GM04503 (cell line): ENCODE measurements at places on chromosomes 7 and 10.

DNA sequence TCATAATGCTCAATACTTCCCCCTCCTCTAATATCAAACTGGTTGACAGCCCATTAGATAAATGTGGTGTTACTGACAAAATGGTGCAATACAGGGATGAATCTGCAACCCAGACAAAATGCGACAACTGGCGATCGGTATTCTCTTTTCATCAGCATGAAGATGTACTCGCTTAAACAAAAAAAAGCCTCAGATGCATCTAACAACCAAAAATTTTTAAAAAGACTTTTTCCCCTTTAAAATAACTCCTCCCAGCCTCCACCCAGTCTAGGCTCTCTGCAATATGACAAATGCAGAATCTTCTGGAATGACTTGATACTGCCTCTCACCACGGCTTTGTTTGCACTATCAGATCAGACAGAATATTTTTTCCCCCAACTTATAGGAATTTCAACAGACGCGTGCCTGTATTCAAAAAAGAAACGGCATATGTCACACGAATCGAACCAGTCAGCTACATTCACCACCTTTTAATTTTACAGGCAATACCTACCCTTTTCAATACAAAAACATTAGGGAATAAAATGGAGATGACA is 1.2 kb downstream of the YWHAG start:
- no peak for DNase-seq

- no peak for DNase-seq
Observed at GRCh38 chr10:88346144-88346977, 236.8 kb downstream of the RNLS start.

DNA sequence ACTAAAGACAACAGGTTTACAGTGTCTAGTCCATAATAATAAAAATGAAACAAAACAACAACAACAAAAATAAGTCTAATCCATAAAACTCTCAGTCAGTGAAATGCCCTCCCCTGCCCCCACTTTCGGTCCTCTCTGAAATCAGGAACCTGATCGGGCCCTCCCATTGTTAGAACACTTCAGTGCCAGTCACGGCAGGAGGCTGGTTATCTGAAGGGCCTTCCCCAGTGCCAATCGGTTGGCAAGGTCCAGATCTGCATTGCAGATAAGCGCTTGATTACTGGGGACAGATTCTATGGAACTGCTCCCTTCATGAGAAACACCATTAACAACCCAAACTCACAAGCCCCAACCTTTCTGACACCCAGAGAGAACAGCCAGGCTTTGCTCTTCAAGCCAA is 72.2 kb upstream of the EEPD1 start:
- no peak for DNase-seq

GRCh38 chr10:131231965-131232541 is 79.5 kb downstream of the TCERG1L start:
- DNase-seq, result no peak

- peak; percentile 30 for DNase-seq
Observed at GRCh38 chr7:85554236-85555178, 367.7 kb upstream of the SEMA3D start.

DNA sequence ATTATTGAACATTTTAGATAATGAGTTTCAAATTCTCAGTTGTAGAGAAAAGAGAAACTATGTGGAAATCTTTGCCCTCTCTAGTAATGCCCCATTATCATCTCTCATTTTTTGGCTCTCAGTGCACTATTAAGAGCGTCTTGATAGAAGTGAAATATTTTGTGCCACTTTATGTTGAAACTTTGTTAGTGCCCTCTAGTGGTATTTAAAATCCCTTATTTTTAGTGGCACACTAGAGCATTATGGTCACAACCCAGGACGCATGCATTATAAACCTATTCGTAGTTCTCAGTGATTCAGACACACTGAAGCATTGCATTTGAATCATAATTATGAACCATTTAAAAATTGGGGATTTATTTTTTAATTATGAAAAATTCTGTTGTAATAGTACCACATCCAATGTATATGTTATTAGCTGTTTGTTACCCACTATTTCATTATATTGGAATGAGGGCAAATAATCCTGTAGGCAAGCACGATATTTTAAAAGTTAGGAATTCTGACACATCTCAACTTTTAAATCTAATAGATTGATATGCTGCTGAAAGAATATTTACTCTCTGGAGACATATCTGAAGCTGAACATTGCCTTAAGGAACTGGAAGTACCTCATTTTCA is 21.9 kb downstream of the PDCD4 start:
- DNase-seq, result no peak

DNA sequence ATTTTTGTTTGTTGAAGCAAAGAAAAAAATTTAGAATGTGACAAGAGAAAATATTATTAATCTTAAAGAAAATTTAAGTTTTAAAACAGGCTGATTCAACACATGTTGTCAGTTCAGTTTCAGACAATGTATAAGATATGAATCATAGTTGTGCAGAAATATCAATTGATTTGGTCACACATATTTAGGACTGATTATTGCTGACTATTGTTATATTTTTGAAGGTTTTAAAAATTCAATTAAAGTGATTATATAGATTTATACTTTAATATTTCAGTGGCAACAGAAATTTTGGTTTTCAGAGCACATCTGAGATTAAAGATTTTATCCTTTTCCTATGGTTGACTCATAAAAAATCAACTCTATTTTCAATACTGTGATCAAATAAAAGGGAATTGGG is 132.5 kb downstream of the PON1 start:
- no peak for DNase-seq

DNA sequence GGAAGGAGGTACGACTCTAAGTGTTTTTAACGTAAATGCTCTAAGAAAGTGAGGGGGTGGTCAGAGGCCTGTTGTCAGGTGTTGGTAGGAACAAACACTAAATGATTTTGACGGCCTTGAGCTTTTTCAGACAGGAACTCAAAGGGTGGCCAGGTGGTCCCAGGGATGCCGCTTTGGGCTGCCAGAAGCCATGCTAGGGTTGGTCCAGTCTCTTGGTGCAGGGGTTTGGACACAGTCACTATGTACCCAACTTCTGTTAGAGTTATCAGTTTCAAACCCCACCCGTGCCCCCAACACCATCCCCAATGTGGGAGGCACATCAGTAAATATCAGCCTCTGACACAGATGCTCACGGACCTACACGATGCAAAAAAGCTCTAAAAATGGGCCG is 9.3 kb downstream of the ATP6V0E2 start:
- no peak for DNase-seq

- DNase-seq, result no peak
Observed at GRCh38 chr7:87140271-87140748, 11.9 kb upstream of the DMTF1 start.

- DNase-seq, result no peak
Observed at GRCh38 chr10:84008878-84009277, 130.4 kb upstream of the GHITM start.

DNA sequence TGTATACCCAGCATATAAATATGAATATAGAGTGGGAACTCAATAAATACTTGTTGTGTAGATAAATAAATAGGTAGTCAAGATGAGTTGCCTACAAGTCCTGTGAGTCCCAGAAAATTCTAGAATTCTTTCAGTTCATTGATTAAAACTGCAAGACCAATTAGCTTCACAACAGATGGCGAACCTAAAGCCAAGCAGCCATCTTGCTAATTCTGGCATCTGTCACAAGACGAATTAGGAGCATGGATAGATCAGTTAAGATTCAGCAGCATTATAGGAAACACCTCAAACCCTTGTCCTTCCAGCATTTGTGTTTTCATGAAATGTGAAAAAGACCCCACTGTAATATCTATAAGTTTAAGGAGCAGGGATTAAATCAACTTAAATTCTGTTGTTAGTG is 552.7 kb downstream of the MAGI2 start:
- DNase-seq, result no peak

GRCh38 chr7:28759475-28759971 is 198.6 kb downstream of the TRIL start:
- DNase-seq, result peak; percentile 26

- peak; percentile 39 for DNase-seq
Observed at GRCh38 chr7:115618676-115619075, 411.9 kb downstream of the TFEC start.

DNA sequence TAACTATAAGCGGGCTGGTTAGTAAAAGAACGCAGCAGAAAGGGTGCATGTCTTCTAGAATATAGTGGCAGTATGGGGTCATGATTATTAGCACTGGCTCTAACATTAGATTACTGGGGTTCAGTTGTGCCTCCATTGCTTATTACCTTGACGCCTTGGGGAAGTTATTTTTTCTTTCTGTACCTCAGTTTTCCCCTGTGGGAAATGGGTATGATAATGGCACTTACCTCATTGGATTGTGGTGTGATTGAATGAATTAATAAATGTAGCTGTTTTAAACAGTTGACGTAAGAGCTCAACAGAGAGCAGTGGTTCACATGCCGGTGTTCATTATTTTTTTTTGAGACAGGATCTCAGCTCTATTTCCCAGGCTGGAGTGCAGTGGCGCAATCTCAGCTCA is 116.5 kb downstream of the LRRC4 start:
- no peak for DNase-seq

DNA sequence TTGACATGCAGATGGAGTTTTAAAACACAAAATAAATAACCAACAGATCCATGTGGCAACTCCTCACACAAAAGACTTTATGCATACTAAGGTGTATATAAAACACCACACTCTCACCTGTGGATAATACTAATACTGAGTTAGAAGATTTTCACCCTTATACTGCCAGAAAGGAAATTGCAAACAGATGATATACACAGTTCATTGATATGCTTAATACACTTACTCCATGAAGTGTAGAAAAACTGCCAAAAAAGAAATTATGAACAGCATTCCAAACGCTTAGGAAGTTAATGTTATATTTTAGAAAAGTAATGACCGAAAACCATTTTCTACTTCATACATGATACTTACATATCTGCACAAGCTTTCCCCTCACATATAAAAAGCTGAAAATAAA is 17.6 kb upstream of the SNX13 start:
- no peak for DNase-seq

DNA sequence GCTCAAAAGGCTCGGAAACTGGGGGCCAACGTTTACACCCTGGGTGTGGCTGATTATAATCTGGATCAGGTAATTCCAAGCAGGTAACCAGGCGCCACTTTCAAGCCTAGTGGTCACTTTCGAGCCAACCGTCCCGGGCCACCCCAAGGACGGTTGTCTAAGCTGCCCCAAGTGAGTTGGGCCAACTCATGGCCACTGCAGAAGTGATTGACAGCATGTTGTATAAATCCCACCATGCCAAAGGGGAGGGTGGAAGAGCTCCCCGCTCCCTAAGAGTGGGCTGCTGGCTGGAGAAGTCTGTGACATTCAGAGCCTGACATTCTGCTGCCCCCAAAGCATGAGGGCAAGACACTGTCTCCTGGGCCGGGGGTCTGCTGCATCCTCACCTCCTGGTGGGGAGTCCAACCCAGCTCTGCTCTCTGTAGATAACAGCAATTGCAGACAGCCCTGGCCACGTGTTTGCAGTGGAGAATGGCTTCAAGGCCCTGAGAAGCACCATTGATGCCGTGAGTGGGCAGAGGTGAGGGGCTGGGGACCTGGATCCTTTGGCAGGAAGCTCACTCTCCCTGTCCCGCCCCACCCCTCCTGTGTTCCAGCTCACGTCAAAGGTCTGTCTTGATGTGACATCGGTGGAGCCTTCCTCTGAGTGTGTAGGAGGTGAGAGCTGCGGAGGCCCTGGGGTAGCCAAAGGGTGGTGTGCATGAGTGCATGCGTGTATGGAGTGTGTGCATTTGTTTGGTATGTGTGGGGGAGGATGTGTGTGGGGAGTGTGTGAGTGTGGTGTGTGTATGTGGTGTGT is 10.8 kb downstream of the ANTXRL start:
- DNase-seq, result no peak

GRCh38 chr10:30185916-30186315 is 126.5 kb upstream of the JCAD start:
- peak; percentile 83 for DNase-seq

DNA sequence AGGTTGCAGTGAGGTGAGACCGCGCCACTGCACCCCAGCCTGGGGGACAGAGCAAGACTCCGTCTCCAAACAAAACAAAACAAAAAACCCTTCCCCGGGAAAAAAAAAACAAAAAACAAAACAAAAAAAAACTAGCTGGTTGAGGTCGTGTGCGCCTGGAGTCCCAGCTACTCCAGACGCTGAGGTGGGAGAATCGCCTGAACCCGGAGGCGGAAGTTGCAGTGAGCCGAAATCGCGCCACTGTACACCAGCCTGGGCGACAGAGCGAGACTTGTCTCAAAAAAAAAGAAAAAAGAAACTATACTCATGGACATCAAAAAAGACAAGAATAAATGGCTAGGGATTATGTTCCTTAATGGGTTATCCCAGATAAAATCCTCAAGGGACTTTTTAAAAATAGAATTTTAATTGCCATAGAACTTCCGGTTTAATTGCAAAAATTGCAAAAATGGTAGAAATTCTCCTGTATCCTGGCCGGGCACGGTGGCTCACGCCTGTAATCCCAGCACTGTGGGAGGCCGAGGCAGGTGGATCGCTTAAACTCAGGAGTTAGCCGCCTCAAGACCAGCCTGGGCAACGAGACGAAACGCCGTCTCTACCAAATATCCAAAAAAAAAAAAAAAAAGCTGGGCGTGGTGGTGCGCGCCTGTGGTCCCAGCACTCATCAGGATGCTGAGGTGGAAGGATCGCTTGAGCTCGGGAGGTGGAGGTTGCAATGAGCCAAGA is 37.8 kb downstream of the KLHDC10 start:
- no peak for DNase-seq

DNA sequence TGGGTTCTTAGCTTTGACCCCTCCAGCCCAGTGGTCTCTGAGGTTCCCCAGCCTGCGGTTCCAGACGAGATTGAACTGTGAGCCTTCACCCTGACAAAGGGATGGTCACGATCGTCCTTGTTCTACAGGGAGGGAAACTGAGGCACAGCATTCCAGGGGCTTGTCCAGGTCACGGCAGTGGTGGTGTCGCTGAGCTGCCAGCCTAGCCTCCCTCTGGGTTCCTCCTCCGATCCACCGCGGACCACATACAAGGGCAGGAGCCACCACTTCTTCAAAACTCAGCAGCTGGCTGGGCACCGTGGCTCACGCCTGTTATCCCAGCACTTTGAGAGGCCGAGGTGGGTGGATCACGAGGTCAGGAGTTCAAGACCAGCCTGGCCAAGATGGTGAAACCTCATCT is 35.8 kb downstream of the ELFN1 start:
- no peak for DNase-seq

DNA sequence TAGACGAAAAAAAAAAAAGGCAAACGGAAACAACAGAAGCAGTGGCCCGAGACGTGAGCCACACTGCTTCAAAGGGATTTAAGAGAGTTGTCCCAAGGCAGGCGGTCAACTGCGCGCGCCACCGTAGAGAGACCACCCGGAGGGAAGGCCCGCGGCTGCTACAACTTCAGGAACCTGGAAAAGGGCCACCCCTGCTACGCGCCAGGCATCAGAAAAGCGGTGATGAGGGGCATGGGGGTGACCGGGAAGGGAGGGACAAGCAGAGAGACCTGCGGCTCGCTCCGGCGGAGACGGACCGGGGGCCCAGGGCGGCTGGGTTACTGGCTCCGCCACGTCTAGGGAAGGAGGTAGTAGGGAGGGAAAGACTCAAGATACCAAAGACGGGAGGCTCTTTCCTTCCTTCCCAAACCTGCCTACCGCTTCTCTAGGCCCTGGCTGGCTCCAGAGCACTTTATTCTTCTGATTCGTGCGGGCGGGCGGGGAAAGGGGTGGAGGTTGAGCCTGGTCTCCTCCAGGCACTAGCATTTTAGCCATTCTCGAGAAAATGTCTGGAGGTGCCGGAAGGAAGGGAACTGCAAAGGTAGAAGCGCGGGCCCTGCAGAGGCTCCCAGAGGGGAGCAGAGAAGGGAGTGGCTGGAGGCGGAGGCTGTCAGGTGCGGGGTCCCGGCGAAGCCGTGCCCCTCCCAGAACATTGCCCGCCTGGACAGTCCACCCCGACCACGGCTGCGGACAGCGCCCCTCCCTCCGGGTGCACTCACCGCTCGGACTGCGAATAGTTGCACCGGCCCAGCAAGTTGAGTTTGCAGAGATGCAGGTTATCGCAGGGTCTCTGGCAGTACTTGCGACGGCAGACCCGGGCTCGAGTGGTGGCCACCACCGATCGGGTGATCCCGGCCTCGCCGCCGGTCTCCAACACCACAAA is 993 bp downstream of the ZC3HAV1 start:
- no peak for DNase-seq
